Type B pancreatic cell (in vitro differentiated cells): ENCODE measurements at places on chromosomes 1 and 21.
A peak's percentile ranks its signal among the peaks of the same experiment; 100 is the strongest.

DNA sequence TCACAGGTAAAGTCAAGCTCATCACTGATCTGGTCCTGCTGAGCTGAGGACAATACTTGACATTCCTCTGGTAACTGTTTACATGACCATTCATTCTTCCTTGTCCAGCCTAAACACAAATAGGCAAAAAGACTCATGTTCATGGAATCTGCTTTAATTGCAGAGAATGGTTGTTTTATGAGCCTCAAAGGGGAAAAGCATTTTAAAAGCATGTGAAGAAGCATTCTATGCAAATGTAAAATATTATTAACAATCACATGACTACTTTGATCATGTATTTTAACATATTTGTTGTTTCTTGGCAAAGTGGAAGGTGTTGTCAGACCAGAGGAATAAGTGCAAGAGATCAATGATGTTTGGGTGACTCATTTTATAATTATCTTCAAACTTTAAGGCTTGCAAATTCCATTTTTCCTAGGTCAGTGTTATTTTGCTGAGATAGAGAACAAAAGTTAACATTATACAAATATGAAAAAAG, 133.7 kb downstream of the RUNX1 start:
- DNase-seq = no peak

GRCh38 chr1:181184621-181185020, 96.1 kb downstream of the IER5 start:
- peak; percentile 27 for DNase-seq

- DNase-seq = no peak
Observed at GRCh38 chr1:12075195-12076114, 12.4 kb downstream of the TNFRSF8 start.

- peak; percentile 92 for DNase-seq
Observed at GRCh38 chr1:6624710-6625583, at the start of gene THAP3. THAP3 (plus strand) TSS chr1:6624868; CDS start chr1:6625219, 351 bp downstream.

DNA sequence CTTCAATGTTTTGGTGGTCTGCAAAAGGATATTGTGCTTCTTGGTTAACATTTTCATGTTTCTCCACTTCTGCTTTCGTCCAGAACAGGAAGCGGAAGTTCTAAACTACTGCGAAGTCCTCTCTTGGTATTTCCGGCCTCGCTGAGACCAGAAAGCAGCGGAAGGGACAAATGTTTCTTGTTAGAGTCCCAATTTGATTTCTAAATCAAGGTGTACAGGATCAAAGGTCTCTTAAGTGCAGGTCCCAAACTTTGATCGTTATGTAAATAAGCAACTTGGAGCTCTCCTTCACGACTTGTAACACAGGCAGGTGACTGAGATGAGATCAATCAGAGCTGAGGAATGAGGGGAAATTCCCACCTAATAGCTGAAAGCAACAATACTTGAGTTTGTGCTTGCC, 40.1 kb upstream of the HMCN1 start:
- no peak for DNase-seq

DNA sequence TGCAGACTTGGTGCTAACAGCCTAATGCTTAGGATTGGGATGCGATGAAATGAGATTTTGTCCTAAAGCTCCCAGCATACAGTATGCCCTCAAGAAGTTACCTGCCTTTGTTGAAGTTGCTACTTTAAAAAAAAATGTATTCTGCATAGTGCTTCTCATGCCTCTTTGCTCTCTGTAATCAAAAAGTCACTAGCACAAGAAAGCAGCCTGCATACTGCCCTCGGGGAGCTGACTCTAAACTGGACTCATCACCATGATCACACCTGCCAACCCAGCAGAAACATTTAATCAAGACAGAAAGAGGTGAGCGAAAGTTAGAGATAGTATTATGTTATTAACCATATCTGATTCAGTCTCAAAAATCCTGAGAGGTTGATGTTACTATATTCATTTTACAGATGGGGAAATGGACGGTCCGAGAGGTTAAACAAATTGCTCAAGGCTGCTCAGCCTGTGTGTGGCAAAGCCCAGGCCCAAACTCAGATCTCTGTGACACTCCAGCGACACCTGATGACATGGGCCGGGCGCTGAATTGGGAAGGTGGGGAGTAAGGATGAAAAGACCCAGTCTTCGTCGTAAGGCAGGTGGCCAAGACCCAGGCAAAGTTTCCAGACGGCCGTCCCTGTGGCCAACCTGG, 1.1 kb downstream of the BATF3 start:
- DNase-seq = peak; percentile 27

DNA sequence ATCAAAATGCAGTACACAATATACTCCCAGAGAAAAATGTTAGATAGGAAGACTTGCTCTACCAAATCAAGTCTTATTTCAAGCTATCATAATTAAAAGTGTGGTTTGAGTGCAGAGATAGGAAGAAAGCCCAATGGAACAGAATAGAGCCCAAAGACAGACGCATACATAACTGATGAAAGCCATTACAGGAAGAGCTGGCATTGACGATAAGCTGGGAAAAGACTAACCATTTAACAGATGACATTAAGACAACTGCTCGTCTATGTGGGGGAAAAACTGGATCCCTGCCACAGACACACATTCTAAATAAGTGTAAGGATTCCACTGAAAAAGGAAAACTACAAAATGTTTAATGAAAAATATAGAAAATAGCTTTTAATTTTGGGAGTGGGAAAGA, 85.5 kb downstream of the NGF start:
- no peak for DNase-seq

DNA sequence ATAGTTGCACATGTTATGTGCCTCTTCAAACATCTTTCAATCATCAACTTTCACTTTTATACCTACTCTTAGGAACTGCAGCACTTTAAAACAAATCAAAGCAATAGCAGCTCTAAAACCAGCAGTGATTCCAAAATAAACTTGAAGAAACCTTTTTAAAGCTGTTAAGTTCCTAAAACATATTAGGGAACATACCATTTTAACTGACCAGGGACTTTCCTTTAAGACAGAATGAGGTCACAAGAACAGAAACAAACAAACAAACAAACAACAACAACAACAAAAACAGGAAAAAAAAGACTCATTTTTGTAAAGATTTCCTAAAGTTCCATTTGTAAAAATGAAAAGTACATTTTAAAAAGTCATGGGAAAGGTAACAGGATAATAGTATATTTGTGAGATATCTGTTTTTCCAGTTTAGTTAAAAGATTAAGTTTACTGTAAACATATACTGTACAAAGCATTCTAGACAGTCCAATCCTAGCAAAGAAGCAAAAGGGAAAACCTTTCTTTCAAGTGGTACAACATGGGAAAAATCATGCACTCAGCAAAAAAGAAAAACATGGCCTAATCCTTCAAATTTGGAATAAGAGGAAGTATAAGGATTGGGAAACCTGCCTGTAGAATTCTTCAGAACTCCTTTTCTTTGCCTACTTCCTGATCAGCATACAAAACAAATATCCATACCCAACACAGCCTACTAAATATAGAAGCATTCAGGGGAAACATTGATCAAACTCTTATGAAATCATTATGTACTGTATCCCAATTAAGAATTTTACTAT, 45.5 kb downstream of the EPS15 start:
- no peak for DNase-seq

GRCh38 chr21:44487831-44488230, 32.5 kb downstream of the LRRC3 start:
- DNase-seq = no peak
